OCI-LY7 (cell line): ENCODE measurements at places on chromosomes 12 and 14. TPM values are rescaled to one million over a fixed set of nuclear protein-coding genes. Genes with fewer than 3 reads are reported as not detected.
A peak's percentile ranks its signal among the peaks of the same experiment; 100 is the strongest.

DNA sequence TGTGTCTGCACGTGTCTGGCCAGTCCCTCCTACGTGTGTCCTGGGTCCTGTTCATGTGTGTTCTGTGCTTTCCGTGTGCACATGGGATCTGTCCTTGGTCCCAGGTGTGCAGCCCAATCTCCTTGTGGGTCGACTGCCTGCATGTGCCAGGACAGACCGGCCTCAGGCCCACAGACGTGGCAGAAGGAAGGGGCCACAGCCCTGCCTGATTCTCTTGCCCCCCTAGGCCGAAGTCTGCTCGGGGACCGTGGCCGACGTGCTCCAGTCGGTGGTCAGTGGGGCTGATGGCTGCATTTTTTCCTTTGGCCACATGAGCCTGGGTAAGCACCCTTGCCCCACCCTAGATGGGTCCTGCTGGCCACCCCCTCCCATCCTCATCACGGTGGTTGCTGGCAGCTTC, 34.0 kb downstream of the KIF26A start:
- no peak for DNase-seq

DNA sequence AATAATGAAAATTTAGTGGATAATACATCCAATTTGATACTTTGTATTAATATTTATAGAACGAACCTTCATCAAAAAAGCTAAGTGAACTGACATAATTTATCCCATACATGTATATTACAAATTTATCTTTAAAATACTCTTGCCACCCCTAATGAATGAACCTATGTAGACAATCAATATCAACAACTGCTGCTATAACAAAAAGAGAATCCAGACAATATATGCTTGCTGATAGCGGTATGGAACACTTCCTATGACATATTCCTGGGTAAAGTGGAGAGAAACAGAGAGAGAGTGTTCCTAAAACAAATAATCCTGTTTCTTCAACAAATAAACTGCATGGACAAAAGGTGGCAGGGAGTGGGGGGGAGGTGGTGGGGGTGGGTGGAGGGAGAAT, 31.3 kb downstream of the TM7SF3 start:
- no peak for DNase-seq

GRCh38 chr12:100574187-100575074, 947 bp downstream of the GAS2L3 start:
- no peak for DNase-seq

GRCh38 chr14:78469947-78470346, 299.8 kb downstream of the NRXN3 start:
- DNase-seq: no peak

The RNASE7 gene
- not detected in 2 replicates for total RNA-seq

DNA sequence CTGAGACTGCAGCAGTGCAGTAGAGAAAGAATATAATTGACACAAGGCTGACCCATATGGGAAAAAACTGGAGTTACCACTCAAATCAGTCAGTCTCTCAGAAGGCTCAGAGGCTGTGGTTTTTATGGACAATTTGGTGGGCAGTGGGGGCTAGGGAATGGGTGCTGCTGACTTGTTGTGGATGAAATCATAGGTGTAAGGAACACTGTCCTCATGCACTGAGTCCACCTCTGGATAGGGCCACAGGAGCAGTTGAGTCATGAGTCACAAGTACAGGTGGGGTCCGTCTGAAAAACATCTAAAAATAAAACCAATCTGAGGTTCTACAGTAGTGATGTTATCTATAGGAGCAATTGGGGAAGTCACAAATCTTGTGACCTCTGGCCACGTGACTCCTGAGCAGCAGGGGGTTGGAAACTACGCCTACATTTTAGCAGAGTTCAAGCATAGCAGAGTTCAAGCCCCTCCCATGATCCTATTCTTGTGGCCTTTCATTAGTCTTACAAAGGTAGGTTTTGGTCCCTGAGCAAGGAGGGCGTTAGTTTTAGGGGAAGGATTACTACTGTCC, 18.1 kb upstream of the SGPP1 start:
- peak; percentile 80 for DNase-seq

GRCh38 chr12:70619471-70620152, 17.6 kb downstream of the PTPRB start:
- no peak for DNase-seq

- DNase-seq: no peak
Observed at GRCh38 chr12:104630230-104630670, 173.5 kb downstream of the CHST11 start.

The AICDA gene
- total RNA-seq: 38.5 and 55.9 TPM in 2 replicates

DNA sequence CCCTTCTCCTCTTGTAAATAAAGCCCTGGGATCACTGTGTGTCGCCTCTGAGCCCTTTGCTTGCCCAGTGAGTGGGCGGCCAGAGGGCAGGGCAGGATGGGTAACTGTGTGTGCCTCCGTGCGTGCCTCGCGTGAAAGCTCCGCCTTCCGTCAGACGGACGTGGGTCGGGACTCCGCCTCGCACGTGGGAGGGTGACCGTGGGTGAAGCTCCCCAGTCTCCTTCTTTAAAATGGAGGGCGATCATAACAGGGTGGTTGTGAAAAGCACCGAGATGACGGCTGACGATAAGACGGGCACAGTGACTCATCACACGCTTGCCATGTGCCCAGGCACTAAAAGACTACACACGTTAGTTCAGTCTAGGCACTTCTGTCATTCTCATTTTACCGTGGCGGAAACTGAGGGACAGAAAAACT, 9.2 kb downstream of the PHB2 start:
- DNase-seq: no peak

The NKX2-1 gene
- total RNA-seq: not detected in 2 replicates

DNA sequence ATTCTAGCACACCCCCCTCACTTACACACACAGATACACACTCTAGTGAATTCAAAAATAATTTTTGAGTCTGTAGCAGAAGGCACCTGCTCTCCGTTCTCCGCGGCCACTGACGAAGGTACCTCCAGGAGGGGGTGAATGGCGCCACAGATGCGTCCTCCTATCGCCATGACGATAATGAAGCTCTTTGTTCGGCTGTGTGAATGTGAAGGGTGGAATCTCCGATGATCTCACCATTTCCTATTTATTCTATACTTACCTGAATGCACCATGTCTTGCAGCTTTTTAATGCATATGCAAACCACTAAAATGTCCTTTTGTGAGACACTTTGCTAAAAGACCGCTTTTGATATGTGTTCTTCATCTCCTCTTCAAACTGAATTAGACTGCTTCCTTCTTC, 162.7 kb downstream of the EGLN3 start:
- DNase-seq: no peak

The PAPLN gene
- 7.9 and 9.0 TPM in 2 replicates for total RNA-seq

The PIANP gene
- total RNA-seq: 15.2 and 15.4 TPM in 2 replicates

The ARF3 gene
- total RNA-seq: 106 and 133 TPM in 2 replicates

DNA sequence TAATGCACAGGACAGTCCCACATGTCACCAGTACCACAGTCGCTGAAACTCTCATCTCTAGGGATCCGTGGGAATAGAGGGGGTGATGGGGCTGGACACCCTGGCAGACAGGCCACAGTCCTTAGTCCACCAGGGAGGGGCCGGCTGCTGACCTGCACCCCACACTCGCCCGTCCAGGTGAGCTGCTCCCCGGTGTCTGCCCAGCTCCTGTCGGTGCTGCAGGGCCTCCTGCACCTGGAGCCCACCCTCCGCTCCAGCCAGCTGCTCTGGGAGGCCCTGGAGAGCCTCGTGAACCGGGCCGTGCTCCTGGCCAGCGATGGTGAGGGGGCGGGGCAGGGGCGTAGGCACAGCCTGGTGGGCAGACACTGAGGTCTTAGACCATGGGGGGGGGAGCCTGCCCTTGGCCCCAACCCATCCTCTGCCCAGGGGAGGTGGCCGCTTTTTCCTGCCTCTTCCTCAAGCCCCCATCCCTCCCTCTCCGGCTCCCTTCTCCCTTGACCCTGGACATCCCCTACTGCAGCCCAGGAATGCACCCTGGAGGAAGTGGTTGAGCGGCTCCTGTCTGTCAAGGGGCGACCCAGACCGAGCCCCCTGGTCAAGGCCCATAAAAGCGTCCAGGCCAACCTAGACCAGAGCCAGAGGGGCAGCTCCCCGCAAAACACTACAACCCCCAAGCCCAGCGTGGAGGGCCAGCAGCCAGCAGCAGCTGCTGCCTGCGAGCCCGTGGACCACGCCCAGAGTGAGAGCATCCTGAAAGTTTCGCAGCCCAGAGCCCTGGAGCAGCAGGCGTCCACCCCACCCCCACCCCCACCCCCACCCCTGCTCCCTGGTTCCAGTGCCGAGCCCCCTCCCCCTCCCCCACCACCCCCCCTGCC, 17.1 kb upstream of the ADSS1 start:
- DNase-seq: no peak

DNA sequence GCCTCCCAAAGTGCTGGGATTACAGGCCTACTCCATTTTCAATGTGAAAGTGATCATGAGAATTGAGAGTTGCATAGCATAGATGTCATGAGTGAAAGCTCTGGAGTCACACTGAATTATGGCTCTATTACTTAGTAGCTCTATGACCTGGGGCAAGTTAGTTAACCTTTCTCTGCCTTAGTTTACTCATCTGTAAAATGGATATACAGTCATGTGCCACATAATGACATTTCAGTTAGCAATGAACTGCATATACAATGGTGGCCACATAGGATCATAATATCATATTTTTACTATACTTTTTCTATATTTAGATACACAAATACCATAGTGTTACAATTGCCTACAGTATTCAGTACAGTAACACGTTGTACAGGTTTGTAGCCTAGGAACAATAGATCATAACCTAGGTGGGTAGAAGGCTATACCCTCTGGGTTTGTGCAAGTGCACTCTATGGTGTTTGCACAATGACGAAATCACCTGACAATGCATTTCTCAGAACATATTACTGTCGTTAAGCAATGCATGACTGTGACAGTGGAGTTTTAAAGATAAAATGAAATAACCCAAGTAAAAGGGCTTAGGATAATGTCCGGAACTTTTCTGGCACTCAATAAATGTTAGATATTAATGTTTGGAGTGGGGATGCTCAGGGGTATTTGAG, 53.1 kb downstream of the ZFYVE26 start:
- no peak for DNase-seq

DNA sequence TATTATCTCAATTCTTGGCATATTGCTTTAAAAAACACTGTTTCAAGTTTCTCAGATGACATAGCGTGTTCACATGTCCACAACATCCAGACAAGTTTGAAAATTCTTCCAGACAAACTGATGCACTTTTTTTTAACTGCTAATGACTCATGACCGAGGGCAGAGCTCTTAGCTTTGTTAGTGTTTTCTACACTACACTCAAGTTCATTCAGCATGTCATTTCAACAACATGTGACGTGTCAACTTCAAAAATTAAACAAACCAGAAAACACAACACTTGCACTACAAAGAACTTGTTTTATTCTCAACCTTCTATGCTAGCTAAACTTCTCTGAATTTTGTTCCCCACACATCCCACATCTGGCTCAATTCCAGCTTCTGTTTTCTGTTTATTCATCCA, 1186.3 kb upstream of the FLRT2 start:
- DNase-seq: no peak

GRCh38 chr12:72748971-72749370, 476.8 kb downstream of the TRHDE start:
- no peak for DNase-seq

GRCh38 chr12:102302553-102302952, 104.9 kb upstream of the PMCH start:
- DNase-seq: no peak

DNA sequence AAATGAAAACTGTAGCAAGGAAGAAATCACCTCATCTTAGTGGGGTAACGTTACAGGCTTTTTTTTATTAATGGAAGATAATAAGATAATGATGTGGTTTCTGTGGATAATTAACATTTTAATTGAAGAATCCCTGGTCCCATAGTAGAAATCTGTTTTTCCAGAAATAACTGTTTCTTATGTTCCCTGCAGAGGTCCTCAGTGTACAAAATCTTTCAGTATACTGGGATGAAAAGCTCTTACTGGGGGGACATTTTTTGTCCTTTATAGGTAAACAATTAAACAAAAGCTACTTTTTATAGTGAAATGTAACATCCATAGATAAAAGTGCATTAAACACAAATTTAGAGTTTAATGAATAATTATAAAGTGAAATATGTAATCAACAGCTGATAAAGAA, 312.2 kb downstream of the ATXN7L3B start:
- DNase-seq: no peak

The SERPINA3 gene
- not detected in 2 replicates for total RNA-seq

- no peak for DNase-seq
Observed at GRCh38 chr14:52023518-52023917, 34.2 kb downstream of the RTRAF start.

DNA sequence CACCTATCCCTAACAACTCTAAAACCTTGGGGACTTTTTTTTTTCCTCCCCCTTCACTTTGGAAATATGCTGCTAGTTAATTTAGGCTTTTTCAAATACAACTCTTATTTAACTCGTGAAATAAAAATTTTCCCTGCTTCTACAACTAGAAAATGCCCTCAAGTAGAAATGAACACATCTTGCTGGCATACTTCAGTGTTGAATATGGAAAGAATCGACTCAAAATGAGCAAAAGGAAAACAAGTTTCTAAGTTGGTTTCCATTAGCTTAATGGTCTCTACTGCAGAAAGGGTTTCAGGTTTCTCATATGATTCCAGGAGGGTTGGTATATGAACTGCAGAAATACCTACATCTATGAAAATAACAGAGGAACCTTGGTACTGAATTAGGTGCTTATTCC, 118.3 kb upstream of the TMTC1 start:
- no peak for DNase-seq

GRCh38 chr12:11651785-11652184, 2.3 kb downstream of the ETV6 start:
- DNase-seq: peak; percentile 39

GRCh38 chr12:30996255-30996654, 69.7 kb downstream of the TSPAN11 start:
- DNase-seq: no peak

The KLHDC1 gene
- total RNA-seq: 0.37 TPM in 1 of 2 replicates, not detected in the other

The EXOC3L4 gene
- total RNA-seq: not detected in 2 replicates

- DNase-seq: no peak
Observed at GRCh38 chr14:85599939-85600338, 70.0 kb downstream of the FLRT2 start.

- peak; percentile 82 for DNase-seq
Observed at GRCh38 chr14:89365061-89365801, 51.8 kb downstream of the FOXN3 start.

- DNase-seq: no peak
Observed at GRCh38 chr12:104799458-104799857, 158.6 kb downstream of the SLC41A2 start.

The C12orf54 gene
- not detected in 2 replicates for total RNA-seq
